ENCODE measurements at places on chromosomes 4 and X.

- DNase-seq, result no peak
These were observed 951 bp downstream of the SH3BP2 start for GRCh38 chr4:2793586-2794485.

DNA sequence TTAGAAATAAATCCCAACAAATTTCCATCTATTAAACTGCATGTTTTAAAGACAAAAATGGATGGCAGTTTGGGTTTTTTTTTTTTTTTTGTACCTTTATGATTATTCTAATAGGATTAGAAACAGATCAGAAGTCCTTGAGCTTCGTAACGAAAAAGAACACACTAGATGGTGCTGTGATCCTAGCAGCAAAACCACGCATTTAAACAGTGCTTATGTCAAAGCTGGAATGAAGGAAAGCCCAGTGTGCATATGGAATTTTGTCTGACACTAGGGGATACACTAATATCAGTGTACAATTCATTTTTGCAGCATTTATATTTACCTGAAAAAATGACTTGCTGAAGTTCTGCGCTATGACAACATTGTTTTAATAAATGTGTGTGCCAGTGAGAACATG, 229.1 kb downstream of the VEGFC start:
- DNase-seq, result no peak

DNA sequence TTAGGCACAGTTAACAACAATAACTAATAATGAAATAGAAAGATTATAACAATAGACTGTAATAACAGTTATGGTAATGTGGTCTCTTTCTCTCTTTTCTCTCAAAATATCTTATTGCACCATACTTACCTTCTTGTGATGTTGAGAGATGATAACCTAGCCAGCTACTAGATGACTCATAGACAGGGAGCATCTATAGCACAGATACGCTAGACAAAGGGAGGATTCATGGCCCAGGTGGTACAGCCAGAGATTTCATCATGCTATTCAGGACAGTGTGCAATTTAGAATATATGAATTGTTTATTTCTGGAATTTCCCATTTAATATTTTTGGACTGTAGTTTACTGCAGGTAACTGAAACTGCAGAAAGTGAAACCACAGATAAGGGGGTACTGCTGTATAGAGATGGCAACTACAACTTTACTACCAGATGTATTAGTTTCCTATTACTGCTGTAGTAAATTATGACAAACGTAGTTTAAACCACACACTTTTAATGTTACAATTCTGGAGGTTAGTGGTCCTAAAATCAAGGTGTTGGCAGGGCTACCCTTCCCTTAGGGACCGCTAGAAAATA, 41.8 kb upstream of the MAGED1 start:
- no peak for DNase-seq

GRCh38 chr4:163895378-163896005, 401.0 kb downstream of the TMA16 start:
- DNase-seq, result peak; percentile 34

DNA sequence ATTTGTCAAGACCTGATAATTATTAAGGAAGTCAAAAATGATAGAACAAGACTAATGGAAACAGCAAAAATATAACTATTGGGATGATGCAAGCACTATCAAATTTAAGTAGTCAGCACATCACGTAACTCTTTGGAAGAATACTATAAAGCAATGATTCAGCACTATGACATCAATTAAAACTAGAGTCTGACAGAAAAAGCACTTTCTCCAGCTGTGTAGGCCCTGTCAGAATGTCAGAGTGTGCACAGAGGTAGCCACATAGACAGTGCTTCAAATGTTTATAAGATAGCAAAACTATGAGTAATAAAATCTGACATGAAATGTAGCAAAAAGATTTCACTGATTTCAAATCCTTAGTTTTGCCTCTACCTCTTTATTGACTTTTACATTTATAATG, 1226.6 kb upstream of the ADGRL3 start:
- DNase-seq, result no peak

DNA sequence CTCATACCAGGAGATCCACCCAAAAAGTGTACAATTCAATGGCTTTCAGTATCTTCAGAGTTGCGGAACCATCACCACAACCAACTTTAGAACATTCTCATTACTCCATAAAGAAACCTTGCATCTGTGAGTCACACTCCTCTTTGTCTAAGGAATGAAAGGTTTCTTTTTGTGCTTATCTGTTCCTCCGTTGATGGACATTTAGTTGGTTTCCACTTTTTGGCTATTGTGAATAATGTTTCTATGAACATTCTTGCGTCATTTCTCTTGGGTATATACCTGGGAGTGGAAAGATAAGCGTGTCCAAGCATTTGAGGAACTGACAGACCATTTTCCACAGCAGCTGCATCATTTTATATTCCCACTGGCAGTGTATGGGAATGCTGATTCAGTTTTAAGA, 10.6 kb downstream of the FAM184B start:
- no peak for DNase-seq

DNA sequence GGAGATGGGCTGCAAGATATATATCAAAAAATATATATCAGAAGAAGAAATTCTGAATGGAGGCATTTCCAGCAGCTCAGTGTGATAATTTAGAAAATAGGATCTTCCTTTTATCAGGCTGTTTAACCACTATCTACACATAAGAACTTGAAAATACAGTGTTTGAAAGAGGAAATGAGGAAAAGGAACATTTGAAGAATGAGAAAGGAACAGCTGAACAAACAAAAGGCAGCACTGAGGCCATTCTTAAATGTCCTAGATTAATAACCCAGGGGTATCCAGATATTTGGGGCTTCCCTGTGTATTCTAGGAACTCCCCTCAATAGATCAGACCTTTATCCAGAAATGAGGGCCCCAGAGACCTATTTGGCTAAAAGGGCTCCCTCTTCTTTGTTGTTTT, 4.1 kb downstream of the SLC39A8 start:
- DNase-seq, result no peak

DNA sequence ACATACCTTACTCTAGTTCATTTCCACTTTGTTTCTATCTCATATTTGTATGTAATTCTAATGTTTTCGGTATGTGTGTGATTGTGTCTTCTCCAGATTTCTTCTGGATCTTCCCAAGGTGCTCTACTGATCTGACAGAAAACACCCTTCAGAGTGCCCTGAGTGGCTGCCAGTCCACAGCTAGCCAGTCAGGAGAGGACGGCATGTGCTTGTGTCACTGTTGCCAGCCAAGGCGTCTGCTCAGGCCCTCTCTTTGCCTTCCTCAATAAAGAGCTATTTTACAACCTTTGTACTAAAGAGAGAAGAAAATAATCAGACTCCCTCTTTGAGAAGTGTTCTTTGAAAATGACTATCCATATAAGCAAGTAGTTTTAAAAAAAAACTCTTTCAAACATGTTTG, 29.0 kb downstream of the CD99L2 start:
- no peak for DNase-seq

DNA sequence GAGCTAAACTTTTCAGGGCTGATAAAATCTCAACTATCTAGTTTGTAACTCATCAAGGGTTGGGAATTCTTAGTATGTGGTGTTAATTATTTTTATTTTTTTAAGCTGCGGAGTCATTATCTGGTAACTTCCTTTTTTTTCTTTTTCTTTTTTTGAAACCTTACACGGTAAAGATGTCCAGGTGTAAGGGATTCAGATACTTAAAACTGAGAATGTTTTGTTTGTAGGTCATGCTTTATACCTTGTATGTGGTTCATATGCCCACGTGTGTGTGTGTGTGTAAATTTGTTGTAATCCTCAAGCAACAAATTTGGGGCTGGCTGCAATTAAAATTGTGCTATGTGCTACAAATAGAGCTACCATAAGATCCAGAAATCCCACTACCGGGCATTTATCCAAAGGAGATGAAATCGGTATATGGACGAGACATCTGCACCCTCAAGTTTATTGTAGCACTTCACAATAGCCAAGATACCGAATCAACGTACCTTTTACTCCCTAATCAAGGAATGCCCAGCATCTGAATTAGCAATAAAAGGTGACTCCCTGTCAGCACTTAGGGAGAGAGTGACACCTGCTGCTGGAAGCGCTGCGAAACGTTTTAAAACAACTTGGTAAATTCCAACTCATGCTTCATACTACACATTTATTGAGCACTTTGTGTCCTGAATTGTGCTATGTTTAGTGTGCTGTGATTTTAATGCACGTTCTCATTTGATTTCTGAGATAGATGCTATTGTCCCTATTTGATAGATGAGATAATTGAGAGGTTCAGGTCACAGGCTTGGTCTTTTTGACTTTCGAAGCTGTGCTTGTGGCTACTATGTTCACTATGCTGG, 16.1 kb downstream of the MSMO1 start:
- DNase-seq, result no peak

DNA sequence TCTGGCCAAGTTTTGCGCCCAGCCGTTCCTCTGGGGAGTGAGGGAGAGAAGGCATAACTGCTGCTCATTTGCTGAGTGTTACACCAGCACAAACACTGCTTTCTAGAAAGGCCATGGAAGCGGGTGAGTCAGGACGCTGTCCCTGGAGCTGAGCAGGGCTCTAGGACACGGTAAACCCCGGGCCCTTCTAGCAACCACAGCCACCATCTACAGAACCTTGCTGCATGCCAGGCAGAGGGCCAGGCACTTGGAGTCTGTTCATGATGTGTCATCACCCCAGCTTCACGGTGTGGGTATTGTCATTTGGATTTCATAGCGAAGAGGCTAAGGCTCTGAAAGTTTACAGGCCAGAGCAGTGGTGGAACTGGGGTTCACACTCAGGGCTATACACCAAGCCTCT, 31.8 kb upstream of the C4orf50 start:
- DNase-seq, result no peak

DNA sequence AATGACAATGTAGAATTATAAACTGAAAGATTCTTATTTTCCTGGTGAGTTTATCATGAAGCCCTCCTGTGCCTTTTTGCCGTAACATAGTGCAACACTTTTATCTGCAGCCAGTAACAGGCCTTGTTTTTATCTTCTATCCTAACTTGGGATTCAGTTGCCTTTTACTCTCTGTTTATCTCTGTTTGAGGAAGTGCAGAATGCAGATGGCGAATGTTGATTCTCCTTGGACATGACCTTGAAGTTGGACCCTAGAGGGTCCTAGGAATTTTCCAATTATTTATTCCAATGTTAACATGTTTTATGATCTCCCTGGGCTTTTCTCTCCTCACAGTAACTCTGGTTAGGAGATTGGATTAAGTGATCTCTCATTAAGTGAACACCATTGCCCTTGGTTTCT, 165.0 kb downstream of the FMR1NB start:
- no peak for DNase-seq

- no peak for DNase-seq
These were observed 276.3 kb upstream of the DKK2 start for GRCh38 chr4:107312366-107312765.

Measured in NCI-H1436 treated with DMSO at 0.1 percent for 48 hours (cell line).